ENCODE measurements at places on chromosomes 3 and 15.
A peak's percentile ranks its signal among the peaks of the same experiment; 100 is the strongest.

DNA sequence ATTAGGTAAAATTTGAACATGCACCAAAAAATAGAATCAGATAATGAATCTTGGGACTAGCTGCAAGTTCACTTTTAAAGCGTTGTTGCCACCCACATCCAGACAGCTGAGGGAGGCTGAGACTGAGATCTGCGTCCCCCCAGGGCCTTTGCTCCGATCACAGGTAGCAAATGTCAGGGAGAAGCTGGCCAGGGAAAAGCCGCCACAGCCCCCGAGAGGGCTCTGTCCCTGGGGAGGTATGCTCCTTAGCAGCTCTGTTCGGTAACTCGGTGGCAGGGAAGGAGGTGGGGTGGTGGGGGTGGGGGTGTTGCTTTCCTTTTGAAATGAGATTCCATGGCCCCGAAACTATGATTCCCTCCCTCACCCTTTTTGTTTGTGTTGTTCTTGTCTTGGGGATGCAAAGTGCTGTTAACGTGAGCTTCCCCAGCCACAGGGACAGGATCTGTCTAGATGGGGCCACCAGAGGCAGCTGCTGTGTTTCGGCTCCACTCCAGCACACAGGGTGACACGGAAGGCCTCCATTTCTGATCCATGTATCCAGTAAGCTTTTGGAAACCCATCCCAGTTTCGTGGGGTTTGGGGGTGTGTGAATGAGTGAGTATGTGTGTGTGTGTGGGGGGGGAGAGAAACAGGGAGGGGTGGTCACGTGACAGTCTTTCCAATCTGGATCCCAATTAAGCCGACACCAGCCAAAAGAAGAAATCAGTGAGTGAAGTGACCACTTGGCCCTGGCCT is 1.1 kb upstream of the MINAR1 start:
- no peak for DNase-seq

DNA sequence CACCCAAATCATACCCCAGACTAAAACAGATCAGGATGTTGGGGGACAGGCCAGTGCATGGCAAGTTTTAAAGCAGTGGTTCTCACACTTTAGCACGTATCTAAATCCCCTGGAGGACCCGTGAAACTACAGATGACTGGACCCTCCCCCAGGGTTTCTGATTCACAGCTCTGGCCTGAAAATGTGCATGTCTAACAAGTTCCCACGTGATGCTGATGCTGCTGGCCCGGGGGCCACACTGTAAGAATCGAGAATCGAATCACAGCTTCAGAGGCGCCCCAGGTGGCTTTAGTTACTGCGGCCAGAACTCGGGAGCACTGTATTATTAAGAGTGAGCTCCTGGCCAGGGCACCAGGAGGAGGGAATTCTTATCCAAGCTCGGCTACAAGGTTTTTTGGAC is 11.6 kb downstream of the ADAMTS17 start:
- DNase-seq: no peak

GRCh38 chr3:45995236-45996192 is at the start of gene FYCO1:
Gene FYCO1, minus strand, starts transcription at chr3:45995824. Its CDS starts 10,914 bp downstream, at chr3:45984910.
- DNase-seq: peak; percentile 97

GRCh38 chr3:195269375-195270078 is 1.4 kb downstream of the XXYLT1 start:
- no peak for DNase-seq

GRCh38 chr3:30614373-30614772 is 8.0 kb downstream of the TGFBR2 start:
- DNase-seq: no peak

GRCh38 chr15:35496585-35496984 is 49.4 kb downstream of the DPH6 start:
- no peak for DNase-seq

DNA sequence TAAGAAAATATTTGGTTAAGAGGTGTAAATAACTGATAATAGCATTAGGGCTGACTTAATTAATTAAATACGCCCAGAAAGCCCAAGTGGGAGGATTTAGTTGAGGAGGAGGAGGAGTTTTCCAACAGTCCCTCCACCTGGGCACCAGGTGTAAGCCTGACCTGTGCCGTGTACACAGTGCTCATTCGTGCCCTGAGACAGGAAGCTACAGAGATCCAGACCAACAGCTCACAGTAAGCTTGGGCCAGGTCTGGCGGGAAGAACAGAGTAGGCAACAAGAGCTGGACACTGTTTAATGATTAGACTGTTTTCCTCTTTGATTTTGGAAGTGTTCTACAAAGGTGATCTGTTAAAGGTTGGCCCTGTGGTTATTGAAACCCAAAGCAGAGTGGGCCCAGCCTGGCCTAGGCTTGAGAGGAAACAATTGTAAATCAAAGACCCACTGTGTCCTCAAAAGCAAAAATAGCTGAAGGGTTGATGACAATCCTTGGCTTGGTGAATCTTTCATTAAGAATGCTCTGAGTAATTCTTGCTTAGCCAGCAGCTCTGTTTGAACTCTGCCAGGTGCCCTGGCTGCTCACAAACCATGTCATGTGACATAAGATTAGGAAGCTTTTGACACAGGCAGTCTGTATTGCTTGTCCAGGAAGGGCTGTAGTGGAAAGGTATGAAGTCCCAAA is 13.8 kb downstream of the SQOR start:
- no peak for DNase-seq

GRCh38 chr15:91968610-91969009 is 115.1 kb downstream of the SLCO3A1 start:
- DNase-seq: no peak

DNA sequence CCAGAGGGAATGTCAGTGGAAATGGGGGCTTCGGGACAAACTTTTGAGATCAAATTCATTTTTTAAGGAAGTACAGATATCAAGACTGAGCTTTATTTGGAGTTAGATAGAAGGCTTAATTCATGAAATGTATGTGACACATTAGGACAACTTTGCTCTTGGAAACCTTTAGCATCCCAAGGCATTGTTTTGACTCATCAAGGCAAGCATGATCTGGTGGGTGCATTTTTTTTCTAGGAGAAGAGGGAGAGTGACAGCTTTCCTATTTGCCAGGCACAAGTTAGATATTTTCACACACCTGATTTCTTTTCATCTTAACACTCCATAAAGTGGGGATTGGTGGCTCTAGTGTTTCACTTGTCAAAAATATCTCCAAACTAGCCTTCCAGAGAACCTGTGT is 61.5 kb upstream of the RPL35A start:
- DNase-seq: no peak

DNA sequence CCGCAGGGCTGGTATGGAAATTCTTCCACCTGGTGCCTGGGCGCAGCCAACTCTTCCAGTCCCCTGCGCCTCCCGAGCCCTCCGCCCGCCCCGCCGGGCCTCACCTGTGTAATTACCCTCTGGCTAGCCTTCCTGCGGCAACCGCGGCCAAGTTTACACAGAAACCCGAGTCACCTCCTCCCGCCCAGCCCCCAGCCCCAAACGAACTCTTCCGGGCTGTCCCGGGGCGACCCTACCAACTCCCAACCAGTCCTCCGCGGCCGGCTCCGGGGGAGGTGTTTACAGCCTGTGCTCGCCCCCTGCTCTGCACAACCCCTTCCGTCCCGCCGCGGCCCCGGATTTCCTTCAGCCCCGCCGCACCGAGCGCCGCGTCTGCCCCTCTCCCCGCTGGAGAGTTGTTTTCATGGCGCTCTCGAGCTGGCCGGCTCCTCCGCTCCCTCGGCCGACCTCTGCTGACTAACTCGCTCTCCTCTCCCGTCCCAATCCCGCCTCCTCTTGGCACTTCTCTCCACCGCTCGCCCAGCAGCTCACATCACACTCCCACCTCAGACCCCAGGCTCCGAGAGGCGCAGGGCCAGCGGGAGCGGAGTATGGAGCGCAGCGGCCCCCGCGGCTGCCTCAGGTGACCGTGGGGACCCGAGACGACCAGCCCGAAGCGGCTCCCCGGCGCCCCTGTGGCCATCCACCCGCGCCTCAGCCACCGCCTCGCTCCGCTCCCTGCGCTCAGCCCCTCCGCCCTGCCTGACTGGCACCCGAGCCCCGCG is 538 bp downstream of the ATOSA start:
- peak; percentile 51 for DNase-seq

- DNase-seq: no peak
Measured at GRCh38 chr3:140456974-140457373, 220.9 kb upstream of the TRIM42 start.

GRCh38 chr3:23368731-23369130 is 165.6 kb downstream of the UBE2E2 start:
- DNase-seq: no peak

DNA sequence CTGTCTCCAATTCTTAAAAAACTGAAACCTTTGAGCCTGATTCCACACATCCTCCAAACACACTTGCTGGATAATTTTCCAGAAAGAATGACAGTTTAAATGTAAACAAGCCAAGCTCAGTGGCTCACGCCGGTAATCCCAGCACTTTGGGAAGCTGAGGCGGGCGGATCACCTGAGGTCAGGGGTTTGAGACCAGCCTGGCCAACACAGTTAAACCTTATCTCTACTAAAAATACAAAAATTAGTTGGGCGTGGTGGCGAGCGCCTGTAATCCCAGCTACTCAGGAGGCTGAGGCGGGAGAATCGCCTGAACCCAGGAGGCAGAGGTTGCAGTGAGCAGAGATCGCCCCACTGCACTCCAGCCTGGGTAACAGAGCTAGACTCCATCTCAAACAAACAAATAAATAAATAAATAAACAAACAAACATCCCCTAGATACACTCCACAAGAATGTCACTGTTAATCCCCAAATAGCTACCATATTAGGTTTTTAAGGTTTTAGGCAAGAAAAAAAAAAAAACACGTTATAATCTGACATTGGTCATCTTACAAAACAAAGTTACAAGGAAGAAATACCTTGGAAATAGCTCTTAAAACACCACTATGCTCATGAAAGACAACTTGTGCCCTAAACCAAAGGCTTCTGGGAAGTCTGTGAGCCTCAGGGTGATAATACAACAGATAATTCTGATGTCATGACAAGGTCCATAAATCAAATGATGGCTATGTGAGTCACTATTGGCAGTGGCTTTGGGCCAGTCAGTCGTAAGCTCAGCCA is 13.2 kb downstream of the TNIK start:
- no peak for DNase-seq

DNA sequence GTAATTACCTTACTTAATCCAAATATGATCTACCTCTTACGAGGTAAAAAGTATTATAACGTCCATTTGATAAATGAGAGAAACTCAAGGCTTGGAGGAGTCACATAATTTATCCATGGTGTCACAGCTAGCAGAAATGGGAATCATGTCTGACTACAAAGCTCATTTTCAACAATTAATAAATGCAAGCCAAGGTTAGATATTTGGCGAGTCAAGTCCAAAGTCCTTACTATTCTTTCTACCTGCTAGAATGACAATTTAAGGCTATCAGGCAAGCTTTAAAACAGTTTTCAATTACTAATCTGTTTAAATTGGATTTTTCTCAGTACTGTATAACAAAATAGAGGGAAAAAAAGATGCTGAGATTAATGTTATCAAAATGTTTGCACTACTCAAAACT is 68.6 kb downstream of the DLG1 start:
- DNase-seq: no peak

- no peak for DNase-seq
Measured at GRCh38 chr3:179677884-179678283, 25.0 kb downstream of the USP13 start.

DNA sequence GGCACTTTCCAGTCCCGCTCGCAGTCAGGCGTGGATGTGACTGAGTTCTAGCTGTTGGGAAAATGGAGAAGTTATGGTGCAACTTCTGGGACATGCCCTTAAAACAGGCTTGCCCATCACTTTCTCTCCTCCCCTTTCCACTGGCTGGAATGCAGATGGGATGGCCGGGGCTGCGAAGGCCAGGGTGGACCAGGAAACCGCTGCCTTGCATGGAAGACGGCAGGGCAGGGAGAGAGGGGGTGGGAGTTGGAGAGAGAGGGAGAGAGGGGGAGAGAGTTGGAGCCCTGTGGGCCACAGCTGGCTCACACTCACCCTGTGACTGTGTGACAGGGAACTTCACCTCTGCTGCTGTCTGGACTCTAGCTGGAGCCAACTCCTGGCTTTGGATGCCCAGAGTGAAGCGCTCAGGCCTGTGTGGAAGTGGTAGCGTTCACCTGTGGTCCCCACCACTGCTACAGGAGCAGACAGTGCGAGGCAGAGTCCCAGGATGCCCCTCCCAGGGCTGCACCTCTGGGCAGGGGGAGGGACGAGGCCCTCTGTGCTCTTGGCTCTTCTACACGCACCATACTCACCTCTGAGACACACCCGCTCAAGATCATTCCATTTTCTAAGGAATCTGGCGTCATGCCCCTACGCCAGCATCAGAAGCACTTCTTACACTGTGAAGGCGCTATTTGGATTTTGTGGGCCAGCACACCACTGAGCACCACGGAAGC is 36.6 kb downstream of the KLHL25 start:
- DNase-seq: no peak

DNA sequence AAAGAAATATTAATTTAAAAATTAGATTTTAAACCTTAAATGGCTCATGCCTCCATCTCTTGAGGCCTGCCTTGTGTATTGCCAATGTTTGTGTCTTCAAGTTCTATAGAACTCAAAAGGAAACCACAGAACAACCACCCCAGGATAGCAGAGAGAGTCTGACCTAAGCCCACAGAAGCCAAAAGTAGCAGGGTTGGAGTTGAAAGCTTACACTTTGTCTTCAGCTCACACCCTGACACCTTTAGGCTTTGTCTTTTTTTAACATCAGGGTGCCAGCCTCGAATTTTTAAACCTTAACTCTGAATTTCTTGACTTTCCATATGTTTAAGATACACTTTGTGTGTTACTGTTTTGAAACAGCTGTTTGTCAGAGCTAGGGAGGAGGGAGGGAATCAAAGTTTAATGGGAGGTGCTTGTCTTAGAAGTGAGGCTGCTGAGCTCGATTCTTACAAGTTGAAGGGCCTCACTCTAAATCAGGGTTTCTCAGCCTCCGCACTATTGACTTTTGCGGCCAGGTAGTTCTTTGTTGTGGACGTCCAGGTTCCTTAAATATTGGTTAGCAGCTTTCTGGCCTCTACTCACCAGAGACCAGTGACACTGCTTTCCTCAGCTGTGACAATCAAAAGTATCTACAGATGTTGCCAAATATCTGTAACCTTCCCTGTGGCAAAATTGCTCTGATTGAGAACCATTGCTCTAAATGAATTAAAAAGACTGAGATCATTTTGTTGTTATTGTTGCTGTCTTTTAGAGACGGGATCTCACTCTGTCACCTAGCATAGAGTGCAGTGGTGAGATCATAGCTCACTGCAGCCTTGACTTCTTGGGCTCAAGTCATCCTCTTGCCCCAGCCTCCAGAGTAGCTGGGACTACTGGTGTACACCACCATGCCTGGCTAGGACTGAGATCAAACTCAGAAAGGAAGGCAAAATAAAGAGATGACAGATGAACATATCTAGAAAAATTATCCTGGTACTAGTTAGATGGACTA is 139.2 kb upstream of the EOMES start:
- no peak for DNase-seq

DNA sequence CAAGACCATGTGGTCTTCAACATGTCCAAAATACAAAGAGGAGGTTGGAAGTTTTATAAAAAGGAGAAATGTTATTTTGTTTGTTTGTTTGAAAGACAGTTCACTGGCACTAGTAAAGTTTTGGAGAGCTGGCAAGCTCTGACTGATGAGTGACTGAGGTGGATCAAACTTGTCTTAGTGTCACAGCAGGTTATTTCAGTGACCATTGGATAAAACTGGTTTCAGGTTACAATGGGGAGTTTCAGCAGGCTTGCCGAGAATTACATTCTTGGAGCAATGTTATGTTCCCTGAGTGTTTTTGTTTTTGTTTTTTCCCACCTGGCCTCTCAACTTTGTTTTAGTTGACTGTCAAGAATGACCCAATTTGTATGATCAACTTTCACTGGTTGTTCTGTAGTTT is 414.5 kb upstream of the ARHGEF26 start:
- peak; percentile 24 for DNase-seq
